ENCODE measurements at places on chromosomes 3 and 15.

DNA sequence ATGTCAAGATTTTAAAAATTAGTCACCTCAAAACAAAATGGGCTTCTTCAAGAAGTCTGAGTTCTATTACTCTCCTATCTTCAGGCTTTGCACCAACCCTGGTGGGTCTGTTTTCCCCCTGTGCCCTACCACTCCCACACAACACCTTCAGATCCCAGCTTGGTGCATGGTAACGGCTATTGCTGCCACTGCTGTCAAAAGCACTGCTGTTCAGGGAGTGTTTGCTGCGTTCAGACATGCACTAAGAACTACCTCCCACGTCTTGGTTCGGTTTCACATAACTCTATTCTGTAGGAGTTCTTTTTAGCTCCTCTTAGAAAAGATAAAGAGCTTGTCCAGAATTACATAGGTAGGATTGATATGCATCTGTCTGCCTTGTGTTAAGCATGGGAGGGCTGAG lies 799.2 kb downstream of the NR2F2 start:
- no peak for DNase-seq

GRCh38 chr3:17116007-17116600 lies 231.3 kb downstream of the PLCL2 start:
- DNase-seq: no peak

DNA sequence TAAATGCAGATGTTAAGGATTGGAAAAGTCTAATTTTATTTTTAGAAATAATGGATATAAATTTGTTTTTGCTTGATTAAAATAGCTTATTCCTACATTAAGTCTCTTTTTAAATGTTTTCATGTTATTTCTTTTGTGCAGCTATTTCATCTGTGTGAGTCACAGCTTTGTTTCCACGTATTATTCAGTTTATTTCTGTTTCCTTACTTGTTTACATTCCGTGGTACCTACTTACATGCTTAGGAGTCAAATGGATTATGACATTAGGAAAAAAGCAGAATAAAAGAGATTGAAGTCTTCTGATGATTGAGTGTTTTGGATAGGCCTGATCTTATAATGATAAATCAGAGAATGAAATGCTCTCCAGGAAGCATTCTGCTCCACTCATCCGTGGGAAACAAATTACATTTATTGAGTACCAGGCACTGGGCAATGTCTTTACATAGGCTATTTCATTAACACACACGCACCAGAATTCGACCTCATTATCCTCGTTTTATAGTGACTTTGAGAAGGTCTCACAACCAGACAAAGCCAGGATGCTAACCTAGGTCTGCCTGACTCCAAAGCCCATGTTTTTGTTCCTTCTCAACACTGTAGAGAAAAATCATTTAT lies 38.1 kb upstream of the RASA2 start:
- DNase-seq: no peak

- DNase-seq: no peak
Observed at GRCh38 chr3:135023996-135024658, 229.1 kb downstream of the EPHB1 start.

DNA sequence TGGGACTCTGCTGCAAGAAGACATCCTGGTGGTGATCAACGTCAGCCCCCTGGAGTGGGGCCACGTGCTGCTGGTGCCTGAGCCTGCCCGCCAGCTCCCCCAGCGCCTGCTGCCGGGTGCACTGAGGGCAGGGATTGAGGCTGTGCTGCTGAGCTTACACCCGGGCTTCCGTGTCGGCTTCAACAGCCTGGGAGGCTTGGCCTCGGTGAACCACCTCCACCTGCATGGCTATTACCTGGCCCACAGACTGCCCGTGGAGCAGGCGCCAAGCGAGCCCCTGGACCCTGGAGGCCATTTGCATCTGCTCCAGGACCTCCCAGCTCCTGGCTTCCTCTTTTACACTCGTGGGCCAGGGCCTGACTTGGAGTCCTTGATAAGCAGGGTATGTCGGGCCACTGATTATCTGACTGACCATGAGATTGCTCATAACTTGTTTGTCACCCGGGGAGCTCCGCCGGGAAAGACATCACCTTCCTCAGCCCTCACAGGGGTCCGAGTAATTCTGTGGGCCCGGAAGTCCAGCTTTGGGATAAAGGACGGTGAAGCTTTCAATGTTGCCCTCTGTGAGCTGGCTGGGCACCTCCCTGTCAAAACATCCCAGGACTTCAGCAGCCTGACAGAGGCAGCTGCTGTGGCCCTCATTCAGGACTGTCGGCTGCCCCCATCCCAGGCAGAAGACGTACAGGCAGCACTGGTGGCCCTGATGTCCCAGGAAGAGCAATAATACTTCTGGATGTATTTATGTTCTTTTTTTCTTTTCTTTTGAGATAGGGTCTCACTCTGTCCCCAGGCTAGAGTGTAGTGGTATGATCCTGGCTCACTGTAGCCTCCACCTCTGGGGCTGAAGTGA lies 7.6 kb downstream of the GDPGP1 start:
- no peak for DNase-seq

DNA sequence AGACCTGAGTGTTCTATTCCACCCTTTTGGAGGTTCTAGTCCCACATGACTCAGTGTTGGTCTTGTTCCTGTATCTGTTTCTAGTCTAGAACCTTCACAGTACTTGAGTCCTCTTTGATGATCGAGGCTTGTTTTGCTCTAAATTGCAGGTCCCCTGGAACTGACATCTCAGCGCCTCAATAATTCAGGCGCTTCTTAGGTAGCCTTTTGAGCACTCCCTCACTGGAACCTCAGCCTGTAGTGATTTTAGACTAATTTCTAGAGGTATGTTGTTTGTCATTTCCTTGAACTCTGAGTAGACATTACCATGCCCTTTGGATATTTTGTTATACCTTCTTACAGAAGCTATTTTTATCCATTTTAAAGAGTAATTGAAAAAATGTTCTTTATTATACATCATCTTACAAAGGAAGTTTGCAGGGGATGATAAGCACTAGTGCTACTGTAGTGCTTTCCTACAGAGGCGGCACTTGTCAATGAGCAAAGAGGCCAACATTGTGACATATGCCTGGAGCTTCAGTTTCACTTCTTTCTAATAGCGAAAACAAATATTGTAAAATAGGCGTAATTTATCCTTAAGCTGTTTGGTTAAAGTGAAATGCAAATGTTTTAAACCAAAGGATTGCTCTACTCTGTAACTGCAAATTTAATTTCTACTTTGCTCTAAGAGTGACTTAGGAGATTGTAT lies 75.7 kb downstream of the EFL1 start:
- DNase-seq: no peak

GRCh38 chr15:47095833-47096232 lies 621.5 kb upstream of the SEMA6D start:
- no peak for DNase-seq

DNA sequence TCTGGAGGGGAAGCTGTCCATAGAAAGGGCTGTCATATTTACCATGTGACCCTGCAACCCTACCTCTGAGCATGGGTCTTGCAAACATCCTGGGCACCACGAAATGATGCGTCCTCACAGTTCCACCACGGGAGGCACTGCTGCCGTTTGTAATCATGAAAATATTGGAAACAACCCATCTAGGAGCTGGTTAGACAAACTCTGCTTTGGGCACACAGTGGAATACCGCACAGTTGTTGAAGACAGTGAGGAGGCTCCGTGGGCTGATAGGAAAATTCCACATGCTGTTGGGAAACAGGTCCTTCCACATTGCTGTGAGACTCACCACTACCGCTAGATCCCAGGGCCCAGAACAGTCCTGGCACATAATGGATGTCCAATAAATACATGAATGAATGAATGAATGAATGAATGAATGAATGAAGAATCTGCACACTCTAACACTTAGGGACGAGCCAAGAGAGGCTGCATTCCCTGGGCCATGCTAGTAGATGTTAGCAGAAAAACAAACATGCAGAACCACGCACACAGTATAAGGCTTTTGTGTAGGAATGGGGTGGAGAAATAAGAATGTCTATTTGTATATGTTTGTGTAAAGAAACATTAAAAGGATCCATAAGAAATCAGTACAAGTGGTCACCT lies 40.6 kb downstream of the TPRA1 start:
- DNase-seq: no peak

- no peak for DNase-seq
Observed at GRCh38 chr15:56356616-56357015, 8.6 kb upstream of the TEX9 start.

- no peak for DNase-seq
Observed at GRCh38 chr3:195208183-195208582, 62.8 kb downstream of the XXYLT1 start.

GRCh38 chr3:50806806-50807205 lies 132.1 kb downstream of the DOCK3 start:
- no peak for DNase-seq

DNA sequence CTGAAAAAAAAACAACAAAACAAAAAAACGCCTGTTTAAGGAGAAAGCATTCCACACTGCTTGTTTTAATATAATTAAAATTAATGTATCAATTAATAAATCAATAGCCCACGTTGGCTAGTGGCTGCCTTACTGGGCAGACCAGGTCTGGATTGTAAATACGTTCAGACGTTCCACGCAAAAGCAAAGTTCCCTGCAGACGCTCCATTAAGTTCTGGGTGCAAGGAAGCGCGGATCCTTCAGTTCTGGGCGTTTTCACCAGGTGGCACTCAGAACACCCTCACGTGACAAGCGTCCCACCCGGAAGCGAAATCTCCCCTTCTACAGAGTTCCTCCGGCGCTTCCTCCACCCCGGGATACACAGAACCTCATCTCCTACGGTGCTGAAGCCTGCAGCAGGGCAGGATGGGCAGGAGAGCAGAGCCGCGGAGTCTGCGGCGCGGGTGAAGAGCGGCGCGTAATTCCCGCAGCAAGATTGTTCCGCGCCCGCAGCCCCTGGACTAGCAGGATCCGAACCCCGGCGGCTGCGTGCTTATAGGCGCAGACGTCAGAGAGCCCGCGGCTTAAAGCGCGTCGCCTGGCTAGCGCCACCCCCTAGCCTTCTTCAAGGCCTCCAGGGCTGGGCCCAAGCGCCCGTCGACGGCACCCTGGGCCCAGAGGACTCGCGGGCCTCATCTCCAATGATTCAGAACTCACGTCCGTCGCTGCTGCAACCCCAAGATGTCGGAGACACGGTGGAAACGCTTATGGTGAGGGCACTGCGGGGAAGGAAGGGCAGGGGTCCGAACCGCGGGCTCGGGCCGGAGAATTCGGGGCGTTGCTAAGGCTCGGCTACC lies at the start of gene SLC25A38:
Gene SLC25A38 (plus strand): TSS at position 326 of the 836 bp plus-strand sequence. CDS start 355 bp downstream, at position 681.
- DNase-seq: no peak

GRCh38 chr15:31160740-31161495 lies 59.4 kb upstream of the TRPM1 start:
- DNase-seq: no peak

- DNase-seq: no peak
Observed at GRCh38 chr15:86054338-86054737, 25.3 kb upstream of the AGBL1 start.

DNA sequence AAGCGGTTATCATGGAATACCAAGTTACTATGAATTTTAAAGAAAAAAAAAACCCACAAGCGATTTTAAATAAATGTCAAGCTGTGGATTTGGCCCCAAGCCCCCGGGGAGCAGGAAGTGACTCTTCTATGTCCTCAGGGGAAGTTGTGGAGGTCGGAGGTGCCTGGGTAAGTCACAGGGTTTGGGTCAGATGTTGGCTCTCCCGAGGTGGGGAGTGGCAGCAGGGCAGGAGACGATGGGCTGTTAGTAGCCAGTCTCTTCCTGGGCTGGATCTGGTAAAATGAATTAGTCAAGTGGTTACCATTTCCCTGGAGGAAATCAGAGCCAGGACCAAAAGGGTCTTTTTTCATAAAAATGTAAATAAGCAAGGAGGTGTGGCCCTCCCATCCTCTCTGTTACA lies 316.7 kb downstream of the TLE3 start:
- no peak for DNase-seq

GRCh38 chr15:32870240-32871033 lies 152.6 kb downstream of the GREM1 start:
- DNase-seq: no peak

GRCh38 chr3:20352546-20353179 lies 166.7 kb upstream of the SGO1 start:
- no peak for DNase-seq

DNA sequence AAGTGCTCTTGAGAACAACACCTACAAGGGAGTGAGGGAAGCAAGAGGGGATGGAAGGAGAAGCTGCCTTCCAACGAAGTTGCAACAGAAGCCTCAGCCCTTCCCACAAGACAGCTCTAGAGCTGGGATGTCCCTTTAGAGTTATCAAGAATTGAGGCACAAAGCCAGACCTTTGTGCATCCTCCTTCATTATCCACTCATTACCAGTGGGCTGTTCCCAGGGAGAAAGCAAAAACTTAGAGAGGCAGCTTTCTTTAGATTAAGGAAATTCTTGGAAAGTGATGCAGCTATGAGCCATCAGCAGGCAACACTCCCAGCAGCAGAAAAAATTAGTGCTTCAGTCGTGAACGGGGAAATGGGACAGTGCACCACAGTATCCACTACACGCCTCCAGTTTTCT lies 10.6 kb upstream of the CD96 start:
- no peak for DNase-seq

DNA sequence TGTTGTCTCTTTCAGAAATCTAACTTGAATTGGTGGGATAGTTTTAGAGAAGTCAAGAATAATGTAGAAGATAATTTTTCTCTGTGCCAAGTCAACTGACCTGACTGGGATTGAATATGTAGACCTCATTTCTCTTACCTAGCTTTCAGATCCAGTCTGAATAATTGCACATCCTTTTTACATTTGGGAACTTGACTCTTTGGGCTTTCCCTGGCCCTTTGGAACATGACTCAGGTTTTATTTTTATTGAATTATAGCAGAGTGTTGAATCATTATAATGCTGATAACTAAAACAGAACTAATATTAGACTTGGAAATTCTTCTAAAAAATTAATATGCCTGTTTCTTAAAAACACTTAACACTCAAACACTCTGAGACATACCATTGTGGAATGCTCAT lies 76.5 kb downstream of the PFN2 start:
- DNase-seq: no peak

GRCh38 chr3:58864480-58864879 lies 185.3 kb downstream of the CFAP20DC start:
- DNase-seq: no peak

GRCh38 chr3:13010780-13011572 lies 62.3 kb downstream of the IQSEC1 start:
- DNase-seq: no peak

- no peak for DNase-seq
Observed at GRCh38 chr3:179528772-179529171, 34.0 kb upstream of the ACTL6A start.

- no peak for DNase-seq
Observed at GRCh38 chr3:177563243-177563780, 366.0 kb upstream of the TBL1XR1 start.

- no peak for DNase-seq
Observed at GRCh38 chr15:29990035-29990434, 92.7 kb upstream of the GOLGA8J start.

DNA sequence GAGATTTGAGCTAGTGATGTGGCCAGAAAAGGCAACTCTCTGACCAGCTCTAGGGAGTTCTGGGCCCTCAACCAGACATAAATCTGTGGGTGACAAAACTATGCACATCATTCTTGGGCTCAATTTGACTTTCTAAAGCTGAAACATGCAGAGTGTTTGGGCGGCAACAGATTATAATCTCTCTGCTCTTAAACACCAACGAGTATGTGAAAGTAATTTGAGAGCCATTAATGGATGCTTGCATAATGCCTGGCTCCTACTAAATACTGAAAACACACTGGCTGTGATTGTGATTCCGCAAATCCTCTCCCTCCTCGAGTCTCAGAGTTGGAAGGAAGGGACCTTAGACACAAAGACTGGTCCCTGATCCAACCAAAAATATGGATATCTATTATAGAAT lies 186.7 kb downstream of the UACA start:
- no peak for DNase-seq
